ENCODE measurements at places on chromosomes 4 and X.
A peak's percentile ranks its signal among the peaks of the same experiment; 100 is the strongest.

GRCh38 chrX:123884809-123885408 is 25.1 kb downstream of the XIAP start:
- peak; percentile 24 for DNase-seq

DNA sequence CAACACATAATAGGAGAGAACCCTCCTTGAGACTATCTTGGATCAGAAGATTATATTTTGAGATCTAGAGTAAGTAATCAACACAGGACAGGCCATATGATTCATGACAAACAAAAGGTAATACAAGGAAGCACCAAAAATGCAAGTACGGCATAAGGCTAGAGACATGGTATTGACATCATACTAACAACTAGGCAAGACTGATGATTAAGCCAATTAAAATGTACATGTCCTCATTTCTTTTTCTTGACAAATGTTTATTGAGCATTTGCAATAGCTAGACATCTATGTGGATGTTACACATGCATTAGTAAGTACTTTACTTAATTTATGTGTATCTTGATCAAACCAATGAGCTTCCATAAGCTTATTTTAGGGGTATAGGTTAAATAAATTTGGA is 695.7 kb upstream of the GALNTL6 start:
- DNase-seq = peak; percentile 1

- DNase-seq = no peak
Observed at GRCh38 chrX:16807976-16808542, 21.8 kb downstream of the TXLNG start.

- DNase-seq = no peak
Observed at GRCh38 chr4:77184974-77185373, 28.0 kb downstream of the CCNG2 start.

DNA sequence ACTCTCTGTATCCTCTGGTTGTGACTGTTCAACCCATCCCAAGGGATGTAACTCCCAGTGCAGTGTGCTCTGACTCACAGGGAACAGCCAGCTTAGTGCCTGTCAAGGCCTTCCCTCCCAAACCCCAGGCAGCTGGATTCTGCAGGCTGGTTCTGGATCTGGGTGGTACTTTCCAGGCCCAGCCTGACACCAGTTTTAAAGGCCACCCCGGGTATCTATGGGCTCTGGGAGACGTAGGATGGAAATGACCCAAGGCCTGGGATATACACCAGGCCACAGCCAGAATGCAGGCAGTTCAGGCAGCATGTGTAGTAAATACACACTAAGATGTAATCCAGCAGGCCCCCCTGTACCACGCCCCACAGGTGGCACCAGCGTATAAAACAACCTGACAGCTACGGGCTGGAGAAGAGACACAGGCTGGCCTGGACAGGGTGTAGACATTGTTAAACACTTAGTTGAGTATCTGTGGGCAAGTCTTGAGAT is 64.2 kb downstream of the SPINK2 start:
- peak; percentile 93 for DNase-seq

DNA sequence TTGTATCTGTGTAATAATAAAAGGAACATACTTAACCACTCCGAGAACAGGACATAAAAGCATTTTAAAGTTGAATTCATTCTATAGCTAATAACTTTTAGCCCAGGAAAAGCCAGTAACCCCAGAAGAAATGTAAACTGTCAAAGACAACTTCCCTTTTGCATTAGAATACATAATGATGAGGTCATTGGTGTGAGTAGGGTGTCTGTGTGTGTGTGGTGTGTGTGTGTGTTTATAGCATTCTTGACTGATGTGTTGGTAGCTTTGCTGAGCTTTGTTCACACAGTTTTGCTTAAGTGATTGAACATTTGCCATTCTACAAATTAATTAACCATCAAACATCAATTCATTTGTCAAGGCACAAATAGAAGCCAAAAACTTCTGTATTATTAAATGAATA is 559.6 kb downstream of the ARAP2 start:
- DNase-seq = no peak

GRCh38 chr4:37805091-37805490 is 21.4 kb upstream of the PGM2 start:
- DNase-seq = no peak

- no peak for DNase-seq
Observed at GRCh38 chrX:45804276-45804675, 603.6 kb upstream of the DIPK2B start.

DNA sequence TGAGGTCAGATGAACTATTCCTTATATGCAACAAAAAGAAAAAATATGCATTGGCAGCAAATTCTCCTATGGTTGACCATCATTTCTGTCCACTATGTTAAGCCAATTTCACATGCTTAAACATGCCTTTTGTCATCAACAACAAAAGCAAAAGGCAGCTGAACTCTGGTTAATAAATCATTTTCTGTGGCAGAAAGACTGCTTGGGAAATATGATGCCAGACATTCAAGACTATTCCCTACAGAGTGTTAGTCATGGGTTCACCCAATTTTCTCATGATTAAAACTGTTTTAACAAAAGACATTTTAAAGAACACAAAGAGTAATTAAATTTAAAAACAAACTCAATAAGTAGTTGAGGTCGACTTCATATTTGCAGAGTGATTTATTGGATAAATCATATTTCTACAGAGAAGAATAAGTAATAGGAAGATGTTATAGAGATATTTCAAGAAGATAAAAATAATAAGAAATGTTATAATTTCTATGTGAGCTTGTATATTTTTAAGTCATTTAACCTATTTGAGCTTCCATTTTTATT is 890.6 kb downstream of the STPG2 start:
- DNase-seq = no peak

DNA sequence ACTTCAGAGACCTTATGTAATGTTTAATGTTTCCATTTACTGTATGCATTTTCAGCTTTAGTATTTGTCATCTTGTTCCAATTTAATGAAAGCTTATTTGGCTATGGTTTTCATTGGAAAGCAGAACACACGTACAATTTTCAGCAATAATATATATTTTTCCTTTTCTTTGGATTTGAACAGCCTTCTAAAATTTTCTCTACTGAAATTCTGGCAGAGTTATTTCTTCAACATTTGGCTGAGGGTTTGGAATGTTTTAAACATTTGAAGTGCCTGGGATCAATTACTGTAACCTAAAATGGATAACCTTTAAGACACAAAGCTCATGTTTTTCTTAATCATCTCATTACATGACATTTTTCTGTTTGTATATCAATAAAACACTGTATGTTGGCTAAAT is 156.9 kb downstream of the TENM3 start:
- DNase-seq = no peak

DNA sequence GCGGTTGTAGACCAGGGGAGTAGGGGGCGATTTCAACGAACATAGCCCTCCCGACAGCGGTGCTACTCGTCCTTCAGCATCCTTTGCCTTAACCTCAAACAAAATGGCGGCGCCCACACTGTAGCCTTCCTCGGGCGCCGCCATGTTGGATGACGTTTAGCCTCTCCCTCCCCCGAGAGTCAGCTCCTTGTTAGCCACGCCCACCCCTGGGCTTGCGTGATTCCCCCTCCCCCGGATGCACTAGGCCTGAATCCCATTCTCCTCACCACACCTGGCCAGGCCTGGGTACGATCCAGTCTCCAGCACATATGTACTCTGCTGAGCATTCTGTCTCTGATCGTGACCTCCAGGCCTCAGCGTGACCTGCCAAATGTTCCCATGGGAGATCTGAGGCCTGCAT is 49.0 kb upstream of the ZNF157 start:
- DNase-seq = peak; percentile 40

GRCh38 chr4:61628727-61629126 is 428.6 kb downstream of the ADGRL3 start:
- DNase-seq = no peak

- no peak for DNase-seq
Observed at GRCh38 chrX:107646735-107647134, 18.4 kb downstream of the PRPS1 start.

DNA sequence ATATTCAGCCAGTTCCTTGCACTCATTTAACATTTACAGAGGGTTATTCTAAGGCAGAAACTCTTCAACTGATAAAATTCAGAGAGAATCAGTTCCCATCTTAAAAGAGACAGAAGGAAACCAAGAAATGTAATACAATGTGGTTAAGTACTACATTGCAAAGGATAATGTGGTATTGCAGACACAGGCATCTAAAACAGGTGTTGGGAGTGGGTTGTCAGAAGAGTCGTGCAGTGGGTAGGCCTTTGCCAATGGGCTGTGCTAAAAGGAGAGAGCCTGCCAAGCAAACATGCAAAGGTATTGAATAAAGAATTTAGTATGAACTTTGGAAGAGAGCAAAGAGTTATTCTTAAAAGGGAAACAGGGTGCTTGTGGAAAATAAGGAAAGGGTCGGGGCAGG is 1044.4 kb upstream of the DIAPH2 start:
- DNase-seq = no peak

DNA sequence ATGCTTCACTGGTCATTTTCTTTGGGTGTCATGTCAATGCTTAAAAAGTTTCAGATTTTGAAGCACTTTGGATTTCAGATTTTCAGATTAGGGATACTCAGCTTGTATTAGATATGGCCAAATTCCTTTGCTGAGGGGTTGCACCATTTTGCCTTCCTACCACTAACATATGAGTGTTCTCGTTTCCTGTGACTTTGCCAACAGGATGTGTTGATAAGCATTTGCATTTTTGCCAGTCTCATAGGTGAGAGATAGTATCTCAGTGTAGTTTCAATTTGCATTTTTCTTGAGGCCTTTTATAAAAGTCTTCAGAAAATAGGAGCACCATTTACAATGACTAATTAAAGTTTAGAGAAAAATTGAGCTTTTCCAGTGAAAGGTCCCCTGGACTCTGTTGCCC is 71.6 kb upstream of the CLCN4 start:
- DNase-seq = no peak

GRCh38 chr4:55103224-55103623 is 22.2 kb downstream of the KDR start:
- no peak for DNase-seq

DNA sequence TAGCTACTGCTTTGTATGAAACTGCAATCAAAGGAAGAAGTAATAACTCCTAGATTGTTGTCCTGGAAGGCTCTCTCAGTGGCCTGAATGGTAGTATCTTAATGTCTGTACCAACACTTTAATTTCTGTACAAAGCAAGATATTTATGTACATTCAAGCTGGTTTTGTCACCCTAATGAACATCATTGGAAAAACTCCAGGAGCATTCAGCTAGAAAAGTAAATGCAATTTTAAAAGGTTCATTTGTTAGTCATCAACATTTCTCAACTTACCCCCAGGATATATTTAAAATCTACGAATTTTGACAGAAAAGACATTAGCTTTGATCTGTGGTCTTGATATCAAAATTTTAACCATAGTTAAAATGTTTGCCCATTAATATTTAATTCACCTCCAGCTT is 80.0 kb upstream of the FGF13 start:
- no peak for DNase-seq

DNA sequence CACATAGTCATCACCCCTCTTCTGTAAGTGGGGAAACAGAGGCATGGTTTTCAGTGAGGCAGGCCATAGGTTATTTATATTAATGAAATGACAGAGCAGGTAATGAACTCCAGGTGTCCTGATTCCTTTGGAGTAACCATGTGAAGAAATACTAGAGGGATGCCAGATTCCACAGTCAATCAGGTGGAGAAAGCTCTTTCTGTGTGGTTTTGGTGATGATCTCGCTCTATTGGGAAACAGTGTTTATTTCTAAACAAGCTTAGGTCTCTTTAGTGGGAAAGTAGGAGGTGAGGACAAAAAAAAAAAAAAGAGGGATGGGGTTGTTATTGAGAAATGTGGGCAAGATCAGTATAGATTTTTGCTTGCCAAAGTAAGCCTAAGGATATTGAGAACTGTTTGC is 12.2 kb downstream of the DOCK11 start:
- DNase-seq = no peak

GRCh38 chr4:93061826-93062225 is 758.1 kb downstream of the GRID2 start:
- no peak for DNase-seq

DNA sequence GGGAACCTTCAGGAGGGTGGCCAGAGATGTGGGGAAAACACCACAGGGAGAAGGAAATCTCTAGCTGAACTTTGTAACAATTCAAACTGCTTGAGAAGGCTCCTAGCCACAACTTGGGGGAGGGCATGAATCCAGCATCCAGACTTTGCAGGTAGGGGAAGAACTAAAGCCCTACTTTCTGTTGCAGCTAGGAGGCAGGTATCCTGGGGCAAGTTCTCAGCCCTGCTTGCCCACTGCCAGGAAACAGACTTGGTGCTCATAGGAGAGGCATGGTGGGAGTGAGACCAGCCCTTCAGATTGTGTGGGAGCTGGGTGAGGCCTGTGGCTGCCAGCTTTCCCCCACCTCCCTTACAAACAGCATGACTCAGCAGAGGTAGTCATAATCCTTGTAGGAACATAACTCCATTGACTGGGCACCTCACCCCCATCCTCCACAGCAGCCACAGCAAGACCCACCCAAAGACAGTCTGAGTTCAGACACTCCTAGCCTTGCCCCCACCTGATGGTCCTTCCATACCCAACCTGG is 209.5 kb upstream of the CPEB2 start:
- DNase-seq = no peak

DNA sequence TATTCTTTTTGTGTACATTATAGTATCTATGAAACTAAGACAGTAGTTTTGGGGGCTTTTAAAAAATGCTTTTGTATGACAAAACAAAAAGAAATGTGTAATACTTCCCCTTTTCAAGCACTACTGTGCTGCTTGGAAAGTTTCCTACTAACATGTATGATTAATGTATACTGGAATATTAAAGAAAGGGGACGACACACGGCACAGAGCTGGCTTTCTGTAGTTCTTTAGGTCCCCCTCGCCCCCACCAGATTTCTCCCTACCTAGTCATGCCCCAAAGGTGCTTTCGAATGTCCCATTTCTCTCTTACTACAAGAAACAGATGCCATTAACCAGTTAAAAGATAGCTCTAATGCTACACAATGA is 1.6 kb upstream of the AP1S2 start:
- DNase-seq = no peak

DNA sequence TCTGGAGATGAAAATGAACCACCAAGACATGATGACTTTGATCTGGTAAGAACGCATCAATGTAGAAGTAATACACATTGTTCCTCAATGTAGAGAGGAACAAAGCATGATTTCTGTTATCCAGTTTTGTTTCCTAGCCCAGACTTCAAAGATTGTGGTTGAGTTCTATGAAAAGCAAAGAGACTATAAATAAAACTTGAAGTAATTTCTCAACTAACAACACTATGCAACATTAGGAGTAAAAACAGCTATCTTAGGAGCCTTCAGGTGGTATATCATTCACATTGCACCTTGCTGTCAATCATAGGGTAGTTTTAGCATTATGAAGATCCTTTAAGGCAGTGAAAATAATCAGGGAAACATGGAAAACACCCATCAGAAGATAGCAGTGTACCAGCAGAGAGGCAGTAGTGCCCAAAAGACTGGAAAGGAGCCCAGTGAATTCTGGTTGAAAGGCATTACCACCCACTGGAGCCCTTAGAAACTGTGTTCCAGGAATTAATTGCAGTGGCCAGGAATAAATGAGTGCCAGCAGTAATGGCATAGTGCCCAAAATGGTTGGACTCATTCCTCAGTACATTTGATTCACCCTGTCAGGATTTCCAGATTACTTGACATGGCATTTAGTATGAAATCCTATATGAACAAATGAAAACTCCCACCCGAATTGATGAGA is 300.7 kb upstream of the CXXC4 start:
- DNase-seq = no peak
